ENCODE measurements at places on chromosomes 7 and 10.
A peak's percentile ranks its signal among the peaks of the same experiment; 100 is the strongest.

DNA sequence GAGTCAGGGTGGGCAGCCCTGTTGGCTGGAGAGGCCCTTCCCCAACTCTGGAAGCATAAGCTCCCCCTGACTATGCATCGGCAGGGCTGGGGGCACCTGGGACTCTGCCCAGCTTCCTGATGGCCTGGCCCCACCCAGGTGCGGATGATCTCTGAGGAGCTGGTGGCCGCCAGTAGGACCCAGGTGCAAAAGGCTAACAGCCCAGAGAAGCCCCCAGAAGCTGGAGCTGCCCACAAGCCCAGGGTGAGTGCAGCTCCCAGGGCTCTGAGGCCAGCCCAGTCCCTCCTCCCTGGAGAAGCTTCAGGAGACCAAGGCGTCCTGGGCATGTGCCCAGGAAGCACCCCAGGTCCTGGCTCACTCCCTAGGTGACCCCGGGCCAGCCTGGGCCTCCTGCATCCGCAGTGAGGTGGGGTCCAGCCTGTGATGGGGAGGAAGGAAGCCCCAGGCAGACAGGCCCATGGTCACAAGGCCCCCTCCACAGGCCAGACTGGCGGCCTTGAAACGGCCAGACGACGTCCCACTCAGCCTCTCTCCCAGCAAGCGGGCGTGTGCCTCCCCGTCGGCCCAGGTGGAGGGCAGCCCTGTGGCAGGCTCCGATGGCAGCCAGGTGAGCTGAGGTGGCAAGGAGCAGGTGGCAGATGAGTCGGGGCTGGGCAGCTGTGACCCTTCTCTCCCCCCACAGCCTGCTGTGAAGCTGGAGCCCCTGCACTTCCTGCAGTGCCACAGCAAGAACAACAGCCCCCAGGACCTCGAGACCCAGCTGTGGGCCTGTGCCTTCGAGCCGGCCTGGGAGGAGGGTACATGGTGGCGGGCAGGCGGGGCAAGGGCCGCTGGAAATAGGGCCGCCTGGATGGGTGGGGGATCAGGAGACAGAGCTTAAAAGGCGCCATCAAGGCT, 3.0 kb downstream of the LRWD1 start:
- no peak for DNase-seq

DNA sequence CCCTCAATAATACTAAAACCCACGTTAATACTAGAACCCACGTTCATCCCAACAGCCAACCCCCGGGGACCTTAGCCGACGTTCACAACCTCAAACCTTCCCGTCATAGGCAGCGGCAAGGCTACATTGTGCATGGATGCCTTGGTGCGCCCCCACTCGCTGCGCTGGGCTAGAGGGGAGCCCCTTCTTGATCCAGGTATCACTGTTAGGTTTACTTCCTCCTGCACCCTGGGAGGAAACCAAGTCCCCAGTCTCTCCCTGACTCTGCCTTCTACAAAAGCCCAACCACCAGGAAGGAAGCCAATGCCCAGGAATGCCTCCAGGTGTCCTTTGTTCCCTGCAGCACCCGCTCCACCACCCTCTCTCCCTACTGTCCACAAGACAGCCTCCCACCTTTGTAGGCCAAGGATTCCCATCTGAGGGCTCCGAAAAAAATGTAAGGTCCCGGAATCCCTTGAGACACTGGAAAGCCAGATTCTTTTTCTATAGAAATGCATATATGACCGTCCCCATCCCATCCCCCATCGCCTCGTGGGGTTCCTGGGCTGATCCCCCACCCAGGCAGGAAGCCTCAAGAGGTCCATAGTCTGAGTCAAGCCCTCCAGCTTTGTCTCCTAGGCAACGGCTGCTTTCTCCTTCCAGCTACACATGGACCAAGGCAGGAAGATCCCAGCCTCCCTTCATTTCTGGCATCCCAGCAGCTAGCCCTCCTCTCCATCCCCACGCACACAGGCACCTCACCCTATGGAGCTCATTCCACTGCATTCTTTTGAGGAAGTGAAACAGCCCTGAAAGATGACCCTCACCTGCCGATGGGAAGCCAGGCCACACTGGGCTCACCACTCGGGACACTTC, 25.2 kb downstream of the CTBP2 start:
- DNase-seq, result no peak

DNA sequence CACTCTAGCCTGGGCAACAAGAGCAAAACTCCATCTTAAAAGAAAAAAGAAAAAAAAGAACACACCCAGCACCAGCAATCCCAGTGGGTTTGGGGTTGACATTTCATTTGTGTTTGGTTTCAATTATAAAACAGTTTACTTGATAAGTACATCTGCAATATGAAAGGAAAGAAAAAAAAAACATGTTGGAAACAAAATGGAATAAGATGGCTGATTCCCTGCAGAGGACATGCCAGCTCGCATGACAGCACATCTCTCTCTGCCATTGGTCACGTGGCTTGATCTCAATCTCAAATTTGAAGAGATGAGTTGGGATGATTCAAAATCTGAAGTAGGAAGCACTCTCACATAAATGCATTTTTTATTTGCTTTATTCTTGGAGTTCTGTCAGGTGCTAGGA, 28.0 kb downstream of the MYOF start:
- no peak for DNase-seq

- DNase-seq, result no peak
These were observed 1139.6 kb upstream of the LRRTM3 start for GRCh38 chr10:65786279-65786678.

GRCh38 chr7:66741-67140, 125.6 kb upstream of the FAM20C start:
- no peak for DNase-seq

GRCh38 chr7:143216151-143216550, 5.7 kb upstream of the TAS2R40 start:
- peak; percentile 34 for DNase-seq

All from astrocyte of the hippocampus (primary cell).